ENCODE measurements at places on chromosomes 11 and 22.

- DNase-seq = no peak
Observed at GRCh38 chr22:20302438-20303228, 17.2 kb downstream of the DGCR6L start.

DNA sequence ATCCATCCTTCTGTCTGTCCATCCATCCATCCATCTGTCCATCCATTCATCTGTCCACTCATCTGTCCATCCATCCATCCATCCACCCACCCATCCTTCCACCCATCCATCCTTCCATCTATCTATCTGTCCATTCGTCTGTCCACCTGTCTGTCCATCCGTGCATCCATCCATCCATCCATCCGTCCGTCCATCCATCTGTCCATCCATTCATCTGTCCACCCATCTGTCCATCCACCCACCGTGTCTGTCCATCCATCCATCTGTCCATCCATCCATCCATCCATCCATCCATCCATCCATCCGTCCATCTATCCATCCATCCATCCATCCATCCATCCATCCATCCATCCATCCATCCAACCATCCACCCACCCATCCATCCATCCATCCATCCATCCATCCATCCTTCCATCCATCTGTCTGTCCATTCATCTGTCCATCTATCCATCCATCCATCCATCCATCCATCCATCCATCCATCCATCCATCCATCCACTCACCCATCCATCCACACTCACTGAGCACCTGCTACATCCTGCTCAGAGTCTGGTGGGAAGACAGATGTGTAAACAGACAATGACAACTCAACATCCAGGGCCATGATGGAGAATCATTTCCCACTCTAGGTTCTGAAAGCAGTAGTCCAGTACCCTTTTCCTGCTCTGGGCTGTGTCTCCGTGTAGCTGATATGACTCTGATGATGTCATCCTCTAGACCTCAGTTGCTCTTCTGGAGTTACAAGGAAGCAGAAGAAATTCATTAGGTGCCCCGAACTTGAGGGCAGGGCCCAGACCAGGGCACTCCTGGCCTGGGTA lies 30.8 kb upstream of the MYEOV start:
- no peak for DNase-seq

DNA sequence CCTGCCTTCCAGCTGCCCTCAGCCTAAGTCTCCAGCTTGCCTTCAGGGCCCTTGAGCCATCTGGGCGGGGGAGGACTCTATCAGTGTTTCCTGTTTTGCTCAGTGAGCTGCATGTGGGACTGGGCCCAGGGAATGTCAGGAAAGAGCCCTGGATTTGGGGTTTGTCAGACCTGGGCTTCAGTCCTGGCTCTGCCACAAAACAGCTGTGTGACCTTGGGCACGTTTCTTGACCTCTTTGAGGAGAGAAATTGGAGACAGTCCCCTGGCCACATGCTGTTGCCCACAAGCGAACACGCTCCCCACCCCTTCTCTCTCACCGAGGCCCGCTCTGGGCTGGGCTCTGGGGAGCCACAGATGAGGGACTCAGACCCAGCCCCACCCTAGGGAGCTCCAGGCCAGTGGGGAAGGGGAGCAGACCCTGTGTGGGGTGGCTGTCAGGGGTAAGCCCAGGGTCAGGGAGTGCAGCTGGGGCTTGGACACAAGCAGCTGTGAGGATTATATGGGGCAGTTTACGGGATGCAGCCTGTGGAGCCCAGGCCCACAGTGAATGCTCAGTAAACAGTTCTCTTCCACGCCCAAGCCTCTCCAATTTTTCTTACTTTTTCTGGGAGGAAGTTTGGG lies 12.3 kb downstream of the MYO7A start:
- DNase-seq = no peak

DNA sequence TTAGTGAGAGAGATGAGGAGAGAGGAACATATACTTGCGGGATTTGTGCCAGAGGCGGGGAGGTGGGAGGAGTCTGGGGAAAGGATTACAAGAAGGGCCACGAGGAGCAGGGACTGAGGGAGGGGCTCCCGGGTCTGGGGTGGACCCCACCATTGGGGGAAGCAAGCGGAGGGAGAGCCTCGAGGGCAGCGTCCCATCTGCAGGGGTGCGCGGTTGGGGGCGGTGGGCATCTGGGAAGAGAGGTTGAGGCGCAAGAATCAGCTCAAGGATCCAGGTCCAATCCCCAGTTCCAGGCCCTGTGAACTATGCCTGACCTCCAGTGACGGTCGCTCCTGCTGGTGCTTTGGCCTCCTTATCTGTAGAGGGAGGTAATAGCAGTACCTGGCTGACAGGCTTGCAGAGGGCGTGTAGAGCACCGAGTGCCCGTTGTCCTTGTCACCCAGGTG lies 38.0 kb downstream of the ADAMTS15 start:
- DNase-seq = no peak

GRCh38 chr22:34587357-34588356 lies 478.3 kb upstream of the ISX start:
- no peak for DNase-seq

GRCh38 chr11:118979434-118979833 lies 7.9 kb downstream of the FOXR1 start:
- no peak for DNase-seq
